ENCODE measurements at places on chromosomes 2 and 18. TPM values are rescaled to one million over a fixed set of nuclear protein-coding genes. Genes with fewer than 3 reads are reported as not detected.

Gene NCKAP5
- 0.96 TPM for total RNA-seq

Gene KCNF1
- total RNA-seq: 24.5 TPM

Gene SCYGR4
- total RNA-seq: not detected

Gene REG3A
- not detected for total RNA-seq

Gene EXOC6B
- total RNA-seq: 6.7 TPM

Gene CRYBA2
- total RNA-seq: not detected

Gene GPR17
- not detected for total RNA-seq

Gene CACNB4
- total RNA-seq: 0.32 TPM

Gene UGGT1
- total RNA-seq: 18.1 TPM

Gene HOXD1
- total RNA-seq: 0.21 TPM

Gene GFPT1
- 26.2 TPM for total RNA-seq

Gene GEN1
- total RNA-seq: 15.6 TPM

Gene CRYGC
- not detected for total RNA-seq

Gene SP5
- total RNA-seq: not detected

Gene SLC5A7
- total RNA-seq: not detected

Gene APLF
- 0.59 TPM for total RNA-seq

Gene CAPN10
- total RNA-seq: 21.3 TPM

Gene GALNT13
- 10.0 TPM for total RNA-seq

Gene C2orf72
- total RNA-seq: 6.1 TPM

Gene TFPI
- 58.8 TPM for total RNA-seq

Gene KIF1A
- total RNA-seq: 0.62 TPM

Gene FAM237A
- total RNA-seq: not detected

Gene CYTIP
- total RNA-seq: not detected

Gene KCNS3
- 1.1 TPM for total RNA-seq

Gene ACMSD
- total RNA-seq: not detected

Gene SKOR2
- not detected for total RNA-seq

Gene GALNT3
- not detected for total RNA-seq

Gene NTSR2
- not detected for total RNA-seq

Gene AKAIN1
- not detected for total RNA-seq

Gene FIGN
- total RNA-seq: 1.7 TPM

Gene RNF152
- not detected for total RNA-seq

Gene SS18
- total RNA-seq: 52.8 TPM

Gene LONRF2
- 3.3 TPM for total RNA-seq

Gene FTCDNL1
- total RNA-seq: 1.8 TPM

Gene PPP4R3B
- 32.3 TPM for total RNA-seq

Gene ZNF532
- total RNA-seq: 21.8 TPM

Gene ST6GAL2
- total RNA-seq: 15.6 TPM

Gene TUBA3E
- not detected for total RNA-seq

Gene APCDD1
- total RNA-seq: not detected

Gene GBX2
- total RNA-seq: 3.2 TPM

Gene GPR155
- total RNA-seq: 0.72 TPM

Gene CAPG
- 117 TPM for total RNA-seq

Gene STARD6
- total RNA-seq: not detected

Gene HTR2B
- total RNA-seq: not detected

Gene MYO5B
- total RNA-seq: 11.8 TPM

Gene ERMN
- total RNA-seq: not detected

Gene INO80D
- 0.88 TPM for total RNA-seq

Gene CABYR
- 12.5 TPM for total RNA-seq

Gene PTPN4
- 19.0 TPM for total RNA-seq

Gene UGT1A1
- total RNA-seq: 0.83 TPM

Gene BCL2
- total RNA-seq: 0.73 TPM

Gene ICOS
- not detected for total RNA-seq

Gene SH3BP4
- 27.8 TPM for total RNA-seq

All from A549 treated with RU486 at 1 μM for 4 hours (cell line).